Activated naive CD4-positive, alpha-beta T cell treated with Interleukin-2 at 50 U/mL for 16 hours (primary cell): ENCODE measurements at places on chromosomes 4 and X.

GRCh38 chr4:109683621-109684253, 19.5 kb downstream of the CASP6 start:
- DNase-seq = no peak

DNA sequence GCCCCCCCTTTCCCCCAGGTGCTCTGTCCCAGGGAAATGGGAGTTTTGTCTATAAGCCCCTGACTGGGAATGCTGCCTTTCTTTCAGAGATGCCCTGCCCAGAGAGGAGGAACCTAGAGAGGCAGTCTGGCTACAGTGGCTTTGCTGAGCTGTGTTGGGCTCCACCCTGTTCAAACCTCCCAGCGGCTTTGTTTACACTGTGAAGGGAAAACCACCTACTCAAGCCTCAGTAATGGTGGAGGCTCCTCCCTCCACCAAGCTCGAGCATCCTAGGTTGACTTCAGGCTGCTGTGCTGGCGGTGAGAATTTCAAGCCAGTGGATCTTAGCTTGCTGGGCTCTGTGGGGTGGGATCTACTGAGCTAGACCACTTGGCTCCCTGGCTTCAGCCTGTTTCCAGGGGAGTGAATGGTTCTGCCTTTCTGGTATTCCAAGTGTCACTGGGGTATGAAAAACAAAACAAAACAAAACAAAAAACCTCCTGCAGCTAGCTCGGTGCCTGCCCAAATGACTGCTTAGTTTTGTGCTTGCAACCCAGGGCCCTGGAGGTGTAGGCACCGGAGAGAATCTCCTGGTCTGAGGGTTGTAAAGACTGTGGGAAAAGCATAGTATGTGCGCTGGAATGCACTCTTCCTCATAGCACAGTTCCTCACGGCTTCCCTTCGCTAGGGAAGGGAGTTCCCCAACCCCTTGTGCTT, 41.7 kb downstream of the ITM2A start:
- DNase-seq = peak; percentile 31

DNA sequence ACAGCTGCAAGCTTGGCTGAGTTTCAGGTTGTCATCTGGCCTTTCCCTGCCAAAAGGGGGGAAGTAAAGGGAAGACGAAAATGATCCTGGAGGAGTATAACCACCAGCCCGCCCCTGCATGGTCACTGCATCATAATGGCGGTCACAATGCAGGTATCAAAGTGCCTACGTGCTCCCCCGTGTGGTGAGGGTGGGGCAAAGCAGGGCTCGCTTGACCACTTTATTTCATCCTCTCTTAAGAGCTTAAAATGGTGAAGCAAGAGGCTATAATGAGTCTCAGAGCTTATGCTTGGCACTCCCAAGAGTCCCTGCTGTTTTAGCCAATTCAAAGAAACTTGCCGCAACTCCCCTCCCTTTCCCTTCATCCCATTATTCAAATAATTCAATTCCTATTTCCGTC, 105.6 kb downstream of the APOOL start:
- DNase-seq = no peak

GRCh38 chrX:99078301-99078700, 1331.8 kb downstream of the PCDH19 start:
- DNase-seq = no peak

DNA sequence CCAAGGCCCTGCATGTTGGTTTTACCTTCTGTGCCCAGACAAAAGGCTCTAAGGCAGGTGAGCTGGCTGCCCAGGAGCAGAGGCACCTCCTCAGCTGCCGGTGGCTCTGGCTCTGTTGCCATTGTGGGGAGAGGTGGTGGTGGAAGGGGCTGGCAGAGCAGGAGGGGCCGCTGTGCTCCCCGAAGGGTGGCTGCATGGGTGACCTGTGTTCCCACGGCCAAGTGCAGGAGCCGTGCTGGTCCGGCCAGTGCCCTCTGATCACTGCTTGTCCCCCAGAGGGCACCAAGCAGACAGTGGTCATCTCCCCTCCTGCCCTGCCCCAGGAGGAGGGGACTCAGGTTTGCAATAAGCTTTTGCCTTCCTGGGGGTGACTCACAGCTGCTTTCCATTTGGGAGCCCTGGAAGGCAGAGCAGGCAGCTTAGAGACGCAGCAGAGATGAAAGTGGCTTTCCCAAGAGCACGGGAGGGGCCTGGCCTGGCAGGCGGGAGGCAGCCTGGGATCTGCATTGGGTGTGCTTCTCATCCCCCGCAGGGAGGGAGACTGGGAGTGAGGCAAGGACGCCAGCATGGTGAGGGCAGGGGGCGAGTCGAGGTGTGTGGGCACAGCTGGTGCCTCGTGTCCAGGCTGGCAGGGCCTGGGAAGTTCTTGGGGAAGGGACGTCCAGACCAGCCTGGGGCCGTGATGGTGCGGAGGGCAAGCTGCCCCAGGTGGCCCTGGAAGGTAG, 28.7 kb downstream of the DOK7 start:
- no peak for DNase-seq

DNA sequence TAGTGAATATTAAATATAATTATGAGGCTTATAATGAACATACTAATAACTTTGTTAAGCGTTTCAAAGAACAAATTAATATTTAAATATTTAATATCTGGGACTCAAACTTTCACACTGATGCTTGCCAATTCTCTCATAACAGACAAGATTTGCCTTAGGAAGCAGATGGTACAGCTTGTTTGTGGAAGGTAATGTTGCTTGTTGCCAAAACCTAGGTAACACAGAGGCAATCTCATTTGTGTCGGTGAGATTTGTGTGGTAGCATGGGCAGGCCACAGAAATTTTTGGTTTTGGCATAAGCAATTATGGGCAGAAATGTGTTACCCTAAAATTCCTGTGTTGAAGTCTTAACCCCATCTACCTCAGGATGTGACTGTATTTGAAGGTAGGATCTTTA, 114.9 kb upstream of the AFF2 start:
- DNase-seq = no peak

DNA sequence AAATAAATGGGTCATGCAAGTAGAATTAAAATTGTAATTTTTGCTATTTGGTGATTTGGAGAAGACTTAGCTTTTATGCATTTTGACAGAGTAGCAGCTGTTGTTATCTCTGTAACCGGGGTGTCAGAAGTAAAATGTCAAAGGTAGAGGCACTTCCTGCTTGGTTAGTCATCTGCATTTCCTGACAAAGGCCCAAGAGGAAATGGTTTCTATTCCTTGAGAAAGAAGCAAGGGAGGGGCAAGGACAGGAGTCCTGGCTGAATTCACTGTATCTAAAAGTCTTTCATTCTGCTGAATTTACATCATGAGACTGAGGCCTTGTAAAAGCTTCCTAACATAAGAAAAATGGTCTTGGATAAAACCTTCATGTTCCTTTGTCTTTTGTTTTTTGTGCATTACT, 550.9 kb upstream of the BOD1L1 start:
- DNase-seq = no peak

DNA sequence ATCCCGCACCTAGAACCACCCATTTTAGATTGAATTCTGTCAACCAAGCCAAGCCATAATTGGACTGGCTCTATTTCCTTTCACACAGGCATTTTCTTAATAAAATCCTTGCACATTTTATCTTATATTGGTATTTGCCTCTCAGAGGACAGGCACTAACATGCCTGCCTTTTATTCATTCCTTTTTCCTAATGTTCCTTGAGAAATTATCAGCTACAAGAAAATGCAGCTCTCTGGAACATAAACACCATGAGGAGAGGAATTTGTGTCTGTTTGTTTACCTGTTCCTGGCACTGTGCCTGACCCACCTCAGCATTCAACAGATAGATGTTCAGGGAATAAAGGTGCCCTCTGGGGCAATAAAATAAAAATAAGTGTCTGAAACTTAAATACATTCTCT, 116.2 kb downstream of the PDHA2 start:
- DNase-seq = no peak

DNA sequence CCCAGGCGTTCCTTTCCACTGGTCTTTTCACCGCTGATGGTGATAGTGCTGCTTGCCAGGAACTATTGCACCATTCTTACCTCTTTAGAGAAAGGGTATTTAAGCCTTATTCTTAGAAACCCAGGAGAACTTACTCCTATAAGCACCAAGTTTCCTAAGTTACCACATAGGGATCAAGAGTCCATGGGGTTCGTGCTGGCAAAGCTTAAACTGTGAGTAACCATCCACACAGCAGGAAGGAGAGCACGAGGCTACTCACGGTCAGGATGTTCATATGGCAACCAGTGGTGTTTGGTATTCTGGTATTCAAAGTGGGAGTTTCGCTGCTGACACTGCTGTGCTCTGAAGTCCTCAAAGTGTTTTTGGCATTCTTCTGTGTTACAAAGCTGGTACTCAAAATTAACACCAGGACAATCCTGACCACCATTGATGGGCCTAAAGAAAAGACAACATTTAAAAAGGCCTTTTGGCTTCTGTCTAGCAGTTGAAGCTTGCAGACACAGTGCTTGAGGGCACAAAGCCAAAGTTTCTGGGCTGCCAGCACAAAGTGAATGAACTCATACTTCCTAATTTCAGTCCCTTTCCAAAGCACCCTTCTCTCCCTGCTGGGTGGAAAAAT, 256.9 kb downstream of the ADAMTS3 start:
- no peak for DNase-seq

DNA sequence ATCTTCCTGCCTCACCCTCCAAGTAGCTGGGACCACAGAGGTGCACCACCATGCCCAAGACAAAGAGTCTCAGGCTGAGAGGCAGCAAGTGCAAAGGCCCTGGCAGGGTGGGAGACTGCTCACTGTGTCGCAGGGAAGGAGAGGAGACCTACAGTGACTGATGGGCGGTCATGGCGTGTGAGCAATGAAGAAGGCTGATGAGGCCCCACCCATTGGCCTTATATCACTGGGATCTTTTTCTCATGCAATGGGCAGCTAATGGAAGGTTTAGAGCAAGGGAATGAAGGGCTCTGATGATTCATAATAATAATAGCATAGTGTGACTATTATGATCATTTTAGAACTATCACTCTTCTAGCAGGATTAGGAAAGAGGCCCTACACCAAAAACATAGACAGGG, 20.9 kb downstream of the FAM9C start:
- DNase-seq = no peak

DNA sequence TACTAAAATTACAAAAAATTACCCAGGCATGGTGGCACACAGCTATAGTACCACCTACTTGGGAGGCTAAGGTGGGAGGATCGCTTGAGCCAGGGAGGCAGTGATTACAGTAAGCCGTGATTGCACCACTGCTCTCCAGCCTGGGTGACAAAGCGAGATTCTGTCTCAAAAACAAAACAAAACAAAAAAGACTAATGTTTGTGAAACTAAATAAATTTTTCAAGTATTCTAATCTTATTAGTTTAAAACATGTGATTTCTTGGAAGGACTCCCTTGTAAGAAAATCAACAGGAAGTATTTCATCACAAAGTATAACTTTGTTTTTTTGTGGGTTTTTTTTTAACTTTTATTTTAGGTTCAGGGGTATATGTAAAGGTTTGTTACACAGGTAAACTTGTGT, 89.6 kb downstream of the EGF start:
- DNase-seq = no peak

DNA sequence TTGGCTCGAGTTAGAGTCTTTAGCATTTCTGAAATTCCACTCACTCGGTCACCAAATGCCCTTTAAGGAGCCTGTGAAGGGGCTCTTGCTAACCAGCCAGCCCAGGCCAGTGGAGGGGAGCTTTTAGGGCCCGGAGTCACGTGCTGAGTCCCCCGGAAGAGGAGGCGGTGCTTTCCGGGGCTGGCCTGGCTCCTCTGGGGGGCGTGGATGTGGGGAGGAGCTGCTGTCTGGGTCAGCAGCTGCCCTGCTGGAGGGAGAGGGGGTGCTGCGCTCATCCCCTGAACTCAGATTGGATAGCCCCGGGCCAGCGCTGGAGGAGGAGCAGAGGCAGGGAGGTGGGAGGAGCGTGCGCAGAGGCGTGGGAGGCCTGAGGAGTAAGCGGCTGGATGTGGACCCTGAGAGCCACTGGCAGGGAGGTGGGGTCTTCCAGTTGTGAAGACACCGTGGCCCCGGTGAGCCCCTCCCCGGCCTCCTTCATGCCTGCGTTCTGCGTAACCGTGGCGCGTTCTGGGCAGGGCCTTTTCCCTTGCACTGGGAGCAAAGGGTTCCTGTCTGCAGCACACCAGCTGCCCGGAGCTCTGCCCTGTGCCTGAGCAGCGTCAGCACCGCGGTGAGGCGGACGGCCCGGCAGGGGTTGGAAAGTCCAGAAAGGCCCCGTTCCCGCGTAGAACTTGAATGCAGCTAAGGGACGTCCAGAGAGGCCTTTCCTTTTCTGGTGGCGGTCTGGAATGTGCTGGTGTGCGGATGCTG, 19.7 kb downstream of the MAEA start:
- peak; percentile 50 for DNase-seq

DNA sequence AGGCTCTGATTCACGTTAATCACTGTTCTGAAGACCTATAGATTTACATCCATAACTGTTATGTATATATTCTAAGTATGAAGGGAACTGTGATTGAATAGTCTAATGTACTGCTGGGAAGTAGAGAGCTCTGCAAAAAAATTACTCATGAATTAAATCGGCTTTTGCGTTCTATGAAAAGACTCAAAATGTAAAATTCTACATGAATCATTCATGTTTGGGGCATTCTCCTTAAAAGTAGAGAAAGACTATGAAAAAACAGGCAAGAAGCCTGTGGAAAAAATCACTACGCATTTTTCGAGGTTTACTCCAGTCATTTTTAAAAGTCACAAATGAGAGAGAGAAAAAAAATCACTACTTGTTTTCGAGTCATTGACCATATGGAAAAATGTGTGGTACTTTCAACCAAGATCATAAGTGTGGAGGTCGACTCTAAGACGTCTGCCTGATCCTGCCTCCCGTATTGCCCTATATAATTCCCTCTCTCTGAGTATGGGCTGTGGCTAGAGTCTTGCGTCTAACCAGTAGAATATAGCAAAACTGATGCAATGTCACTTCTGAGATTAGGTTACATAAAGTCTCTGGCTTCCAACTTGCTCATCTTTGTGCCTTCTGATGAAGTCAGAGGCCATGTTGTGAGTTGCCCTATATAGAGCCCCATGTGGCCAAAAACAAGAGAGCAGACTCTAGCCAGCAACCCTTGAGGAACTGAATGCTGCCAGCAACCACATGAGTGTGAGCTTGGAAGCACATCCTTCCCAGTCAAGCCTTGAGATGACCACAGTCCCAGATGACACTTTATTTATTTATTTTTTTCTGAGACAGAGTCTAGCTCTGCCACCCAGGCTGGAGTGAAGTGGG, 32.1 kb upstream of the VEGFD start:
- DNase-seq = no peak

GRCh38 chr4:88045021-88045420, 37.6 kb downstream of the PKD2 start:
- DNase-seq = no peak

DNA sequence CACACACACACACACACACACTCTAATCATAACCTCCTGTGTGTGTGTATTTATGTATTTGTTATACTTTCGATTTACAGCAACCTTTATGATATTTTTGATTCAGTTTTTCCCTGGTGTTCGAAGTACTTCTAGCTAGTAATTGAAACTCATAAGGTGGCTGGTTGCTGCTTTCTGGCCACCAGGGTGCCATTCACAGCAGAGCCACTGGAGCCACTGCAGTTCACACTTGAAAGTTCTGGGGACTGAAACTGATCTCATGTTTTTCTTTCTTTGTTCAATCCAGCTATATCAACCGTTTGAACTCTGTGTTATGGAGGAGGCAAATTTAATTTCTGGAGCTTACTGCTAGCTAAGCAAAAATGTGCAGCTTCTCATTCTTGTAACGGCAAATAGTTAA, 419.4 kb downstream of the ADGRL3 start:
- no peak for DNase-seq

GRCh38 chr4:113483131-113483530, 278.4 kb downstream of the CAMK2D start:
- DNase-seq = no peak
